ENCODE measurements at places on chromosomes 1 and 21. TPM values are rescaled to one million over a fixed set of nuclear protein-coding genes. Genes with fewer than 3 reads are reported as not detected.

DNA sequence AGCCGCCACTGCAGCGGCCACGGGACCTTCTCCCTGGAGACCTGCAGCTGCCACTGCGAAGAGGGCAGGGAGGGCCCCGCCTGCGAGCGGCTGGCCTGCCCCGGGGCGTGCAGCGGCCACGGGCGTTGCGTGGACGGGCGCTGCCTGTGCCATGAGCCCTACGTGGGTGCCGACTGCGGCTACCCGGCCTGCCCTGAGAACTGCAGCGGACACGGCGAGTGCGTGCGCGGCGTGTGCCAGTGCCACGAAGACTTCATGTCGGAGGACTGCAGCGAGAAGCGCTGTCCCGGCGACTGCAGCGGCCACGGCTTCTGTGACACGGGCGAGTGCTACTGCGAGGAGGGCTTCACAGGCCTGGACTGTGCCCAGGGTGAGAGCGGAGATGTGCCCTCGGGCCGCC is 11.7 kb downstream of the TNN start:
- DNase-seq = no peak

DNA sequence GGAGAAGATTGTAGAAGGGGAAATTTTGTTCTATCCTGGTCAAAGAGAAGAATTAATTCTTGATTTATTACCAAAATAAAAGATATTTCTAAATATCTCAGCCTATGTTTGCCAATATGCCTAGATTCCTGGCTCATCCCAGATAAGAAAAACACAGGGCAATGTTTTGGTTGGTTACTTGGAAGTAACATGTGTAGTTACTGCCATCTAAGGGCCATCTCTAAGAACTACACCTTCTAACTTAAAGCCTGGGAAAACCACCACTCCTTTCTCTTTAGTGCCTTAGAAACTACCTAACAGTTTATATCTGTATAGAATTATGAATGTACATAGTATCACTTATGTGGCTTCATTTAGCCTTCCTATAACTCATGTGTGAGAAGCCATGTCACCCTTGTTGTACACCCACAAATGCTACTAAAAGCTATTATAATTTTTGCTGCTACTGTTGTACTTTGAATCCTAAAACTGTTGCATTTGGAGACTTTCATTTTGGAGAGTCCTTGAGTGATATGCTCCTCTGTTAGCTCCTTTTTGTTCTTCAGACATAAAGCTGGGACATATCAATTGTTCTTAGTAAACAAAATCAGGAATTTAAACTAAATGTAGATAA is 4.5 kb downstream of the AIM2 start:
- no peak for DNase-seq

DNA sequence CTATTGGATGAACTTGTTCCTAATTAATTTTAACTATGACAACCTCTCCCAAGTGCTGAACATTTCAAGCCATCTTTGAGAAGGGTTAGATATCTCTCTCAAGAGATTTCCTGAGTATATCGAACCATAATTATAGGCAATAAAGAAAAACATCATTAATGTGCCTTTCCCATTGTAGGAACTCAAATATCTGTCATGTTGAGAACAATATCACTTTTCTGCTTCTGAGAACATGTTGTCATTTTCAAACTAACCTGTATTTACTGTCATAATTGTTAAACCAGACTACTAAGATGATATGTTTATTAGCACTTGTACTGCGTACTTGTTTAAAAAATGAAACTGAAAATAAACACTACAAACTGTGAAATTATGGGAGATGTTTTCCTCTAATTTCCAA is 4.3 kb downstream of the EPS15 start:
- DNase-seq = no peak

DNA sequence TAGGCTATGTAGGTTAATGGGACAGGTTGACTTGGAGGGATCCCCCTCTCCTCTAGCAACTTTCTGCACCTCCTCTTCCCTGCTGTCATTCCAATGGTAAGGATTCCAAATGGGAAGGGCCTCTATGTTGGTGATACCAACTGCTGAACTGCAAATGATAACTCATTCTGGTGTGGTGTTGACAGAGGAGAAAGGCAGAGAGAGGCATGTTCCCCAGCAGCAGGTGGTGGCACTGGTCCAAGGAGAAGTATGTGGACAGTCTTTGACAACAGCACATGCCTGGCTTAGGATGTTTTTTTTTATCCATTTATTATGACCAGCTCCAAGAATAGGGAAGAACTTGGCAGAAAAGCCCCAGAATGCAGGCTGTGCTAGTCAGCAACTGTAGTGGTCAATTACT is 19.6 kb upstream of the SPAG17 start:
- DNase-seq = no peak

DNA sequence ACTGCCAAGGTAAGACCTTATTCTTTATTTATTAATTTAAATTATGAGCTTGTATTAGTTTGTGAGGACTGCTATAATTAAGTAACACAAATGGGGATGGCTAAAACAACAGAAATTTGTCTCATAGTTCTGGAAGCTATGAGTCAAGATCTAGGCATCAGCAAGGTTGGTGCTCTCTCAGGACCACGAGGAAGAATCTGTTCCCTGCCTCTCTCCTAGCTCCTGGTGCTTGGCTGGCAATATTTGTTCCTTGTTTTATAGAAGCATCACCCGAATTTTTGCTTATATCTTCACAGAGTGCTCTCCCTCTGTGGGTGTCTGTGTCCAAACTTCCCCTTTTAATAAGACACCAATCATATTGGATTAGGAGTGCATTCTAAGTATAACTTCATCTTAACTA is 41.4 kb upstream of the CCDC190 start:
- no peak for DNase-seq

DNA sequence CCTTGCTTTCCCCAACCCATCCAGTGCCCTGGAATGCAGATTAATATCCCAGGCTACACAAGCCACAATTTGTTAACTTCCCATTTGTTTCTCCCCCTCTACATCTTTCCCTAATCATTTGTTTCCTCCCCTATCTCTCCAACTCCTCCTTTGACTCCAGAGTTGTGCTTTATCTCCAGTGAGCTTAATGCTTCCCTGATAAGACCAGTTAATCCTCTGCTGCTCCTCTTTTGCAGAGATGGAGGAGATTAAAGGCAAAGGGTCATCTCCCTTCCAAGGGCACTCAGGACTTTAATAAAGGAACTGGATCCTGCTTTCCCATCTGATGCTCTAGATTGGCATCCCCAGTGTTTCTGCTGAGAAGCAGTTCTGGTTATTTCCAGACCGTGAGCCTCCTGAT is 7.1 kb downstream of the FAM78B start:
- no peak for DNase-seq

GRCh38 chr1:13725714-13726175 is 25.8 kb downstream of the PRDM2 start:
- no peak for DNase-seq

DNA sequence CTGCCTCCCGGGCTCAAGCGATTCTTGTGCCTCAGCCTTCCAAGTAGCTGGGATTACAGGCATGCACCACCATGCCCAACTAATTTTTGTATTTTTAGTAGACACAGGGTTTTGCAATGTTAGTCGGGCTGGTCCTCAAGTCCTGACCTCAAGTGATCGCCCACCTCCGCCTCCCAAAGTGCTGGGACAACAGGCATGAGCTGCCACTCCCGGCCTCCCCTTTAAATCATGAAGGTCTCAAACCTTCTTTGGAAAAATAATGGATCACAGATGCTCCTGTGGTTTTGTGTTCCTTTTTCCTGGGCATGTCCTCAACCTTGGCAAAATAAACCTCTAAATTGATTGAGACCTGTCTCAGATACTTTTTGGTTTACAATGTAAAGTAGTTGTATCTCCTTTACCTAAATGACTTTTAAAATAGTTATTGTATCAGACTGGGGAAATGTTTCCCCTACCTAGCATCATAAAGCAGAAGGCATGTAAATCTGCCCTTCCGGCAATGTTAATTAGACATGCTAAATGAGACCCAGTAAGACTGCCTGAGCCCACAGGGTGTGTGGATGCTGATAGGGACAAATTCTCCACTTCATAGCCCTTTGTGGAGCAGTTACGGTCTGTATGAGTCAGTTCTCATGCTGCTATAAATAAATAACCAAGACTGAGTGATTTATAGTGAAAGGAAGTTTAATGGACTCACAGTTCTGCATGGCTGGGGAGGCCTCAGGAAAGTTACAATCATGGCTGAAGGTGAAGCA is 27.8 kb downstream of the CBR1 start:
- no peak for DNase-seq

DNA sequence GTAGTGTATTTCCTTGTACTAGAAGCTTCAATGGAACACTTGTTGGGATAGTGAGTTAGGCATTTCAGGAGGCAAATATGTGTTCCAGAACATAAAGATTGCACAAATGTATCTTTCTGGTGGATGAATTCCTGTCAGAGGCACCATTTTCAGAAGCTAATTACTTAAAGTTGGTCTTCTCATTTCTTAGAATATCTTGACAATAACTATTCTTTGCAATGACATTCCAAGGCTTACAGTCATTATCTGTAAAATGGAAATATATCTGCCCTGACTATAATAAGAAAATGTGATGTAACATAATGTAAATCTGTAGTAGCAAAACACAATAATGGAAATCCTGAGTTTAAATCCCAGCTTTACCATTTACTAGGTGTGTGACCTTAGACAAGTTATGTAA is 2.7 kb downstream of the VCAM1 start:
- no peak for DNase-seq

GRCh38 chr1:147208619-147209018 is 16.5 kb downstream of the FMO5 start:
- no peak for DNase-seq

DNA sequence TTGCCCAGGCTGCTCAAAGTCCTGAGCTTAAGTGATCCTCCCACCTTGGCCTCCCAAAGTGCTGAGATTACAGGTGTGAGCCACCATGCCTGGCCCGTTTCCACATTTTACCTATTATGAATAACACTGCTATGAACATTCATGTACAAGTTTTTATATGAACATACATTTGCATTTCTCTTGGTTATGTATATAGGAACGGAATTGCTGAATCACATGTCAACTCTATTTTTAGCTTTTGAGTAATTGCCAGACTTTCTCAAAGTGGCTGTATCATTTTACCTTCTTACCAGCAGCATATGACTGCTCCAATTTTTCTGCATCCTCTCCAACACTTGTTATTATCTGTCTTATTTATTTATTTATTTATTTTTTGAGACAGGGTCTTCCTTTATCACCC is 2.7 kb downstream of the SPATA21 start:
- DNase-seq = no peak

GRCh38 chr21:46545363-46545762 is 59.5 kb downstream of the S100B start:
- no peak for DNase-seq

GRCh38 chr1:7582460-7582972 is 188.6 kb upstream of the VAMP3 start:
- DNase-seq = no peak

DNA sequence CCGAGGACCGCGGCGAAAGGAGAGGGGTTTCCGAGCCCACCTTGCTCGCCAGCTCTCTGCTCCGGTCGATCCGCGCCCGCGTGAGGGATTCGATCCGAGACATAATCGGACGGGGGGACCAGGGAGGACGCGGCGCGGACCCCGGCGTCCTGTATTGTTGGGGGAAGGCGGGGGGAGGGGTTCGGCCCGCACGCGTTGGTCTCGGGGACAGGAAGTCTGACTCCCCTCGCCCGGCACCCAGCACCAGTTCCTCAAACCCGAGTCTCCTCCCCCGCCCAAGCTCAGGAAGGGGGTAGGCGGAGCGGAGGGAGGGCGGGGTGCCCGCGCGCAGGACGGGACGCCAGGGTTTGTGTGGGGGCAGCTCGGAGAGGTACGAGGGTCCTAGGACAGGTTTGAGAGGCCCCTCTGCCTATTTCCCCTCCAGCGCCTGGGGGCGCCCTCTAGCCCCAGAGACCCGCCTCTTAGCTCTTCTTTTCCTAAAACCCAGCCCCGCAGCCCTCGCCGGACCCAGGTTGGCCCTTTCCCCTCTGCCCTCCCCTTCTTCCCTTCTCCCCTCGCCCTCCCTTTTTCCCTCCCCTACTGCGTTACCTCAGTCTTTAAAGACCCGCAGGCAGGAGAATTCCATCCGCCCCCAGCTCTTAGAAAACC is at the start of gene ARHGEF2:
ARHGEF2 (minus strand) TSS at position 223 of the 648 bp plus-strand sequence; CDS start at position 103, 120 bp downstream.
- peak; percentile 57 for DNase-seq

- no peak for DNase-seq
Measured at GRCh38 chr1:58722414-58722813, 22.6 kb upstream of the MYSM1 start.

GRCh38 chr1:25186161-25187007 is 45.9 kb downstream of the SYF2 start:
- no peak for DNase-seq

- DNase-seq = no peak
Measured at GRCh38 chr1:171801487-171801891, 20.0 kb downstream of the METTL13 start.

DNA sequence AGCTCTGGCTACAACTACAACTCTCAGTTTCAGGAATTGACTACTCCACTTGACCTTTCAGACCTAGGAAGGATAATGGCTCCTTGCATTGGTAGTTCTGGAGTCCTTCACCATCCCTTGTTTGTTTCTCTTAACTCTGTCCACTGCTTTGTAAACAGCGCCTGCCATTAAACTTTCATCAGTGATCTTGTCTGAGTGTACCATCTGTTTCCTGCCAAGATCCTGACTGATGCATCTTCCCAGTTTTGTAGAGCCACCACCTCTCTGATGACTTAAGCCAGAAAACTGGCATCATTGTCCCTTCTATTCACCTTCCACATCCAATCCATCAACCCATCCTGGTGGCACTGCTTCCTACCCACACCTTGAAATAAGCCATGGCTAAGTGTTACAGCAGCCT is 15.2 kb downstream of the MAP10 start:
- DNase-seq = no peak

DNA sequence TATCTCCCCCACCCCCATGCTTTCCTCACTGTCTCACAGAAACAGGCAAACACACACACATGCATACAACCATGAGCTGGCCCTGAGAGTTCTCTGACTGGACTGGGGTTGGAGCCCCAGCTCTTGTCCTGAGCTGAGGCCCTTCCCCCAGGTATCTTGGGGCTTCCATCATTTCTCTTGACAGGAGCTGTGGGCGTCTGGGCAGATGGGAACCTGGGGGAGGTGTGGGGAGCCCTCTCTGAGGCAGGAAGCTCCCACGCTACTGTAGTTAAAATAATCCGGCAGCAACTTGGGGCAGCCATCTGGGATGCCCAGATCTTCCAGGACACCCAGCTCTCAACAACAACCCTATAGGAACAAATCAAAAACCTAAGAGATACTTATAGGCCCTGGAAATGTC is 2.7 kb upstream of the KIF21B start:
- no peak for DNase-seq

DNA sequence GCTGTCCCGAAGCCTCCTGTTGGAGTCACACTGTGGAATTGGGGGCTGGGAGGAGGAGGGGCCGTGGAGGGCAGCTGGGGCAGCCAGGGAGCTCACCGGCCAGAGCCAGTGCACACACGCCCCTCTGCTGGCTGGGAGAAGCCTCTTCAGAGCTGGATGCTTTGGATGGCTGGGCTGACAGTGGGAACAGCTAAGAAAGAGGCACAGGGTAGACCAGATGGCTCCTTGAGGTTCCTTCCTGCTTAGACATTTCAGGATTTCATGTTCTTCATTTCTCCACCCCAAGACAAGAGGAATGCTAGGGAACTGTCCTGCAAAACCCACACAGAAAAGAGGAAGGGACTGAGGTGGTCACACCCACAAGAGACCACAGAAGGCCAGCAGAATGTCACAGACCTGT is 254.8 kb upstream of the VAMP3 start:
- no peak for DNase-seq

GRCh38 chr1:4935807-4936206 is 281.4 kb downstream of the AJAP1 start:
- DNase-seq = no peak

The SLC6A17 gene
- 0.19 TPM for total RNA-seq

The ASTN1 gene
- total RNA-seq = 0.13 TPM

The CITED4 gene
- 5.8 TPM for total RNA-seq

The ZBTB8A gene
- total RNA-seq = 10.9 TPM

The CD160 gene
- total RNA-seq = not detected

The OPRD1 gene
- not detected for total RNA-seq

The SAMD11 gene
- 0.96 TPM for total RNA-seq

The ERICH3 gene
- total RNA-seq = 0.24 TPM

The CFAP74 gene
- total RNA-seq = not detected

Data from omental fat pad (tissue), 4 donors.